Left ventricle myocardium inferior (tissue), 1 donor: ENCODE measurements at places on chromosomes 16 and 17. TPM values are rescaled to one million over a fixed set of nuclear protein-coding genes. Genes with fewer than 3 reads are reported as not detected.

DNA sequence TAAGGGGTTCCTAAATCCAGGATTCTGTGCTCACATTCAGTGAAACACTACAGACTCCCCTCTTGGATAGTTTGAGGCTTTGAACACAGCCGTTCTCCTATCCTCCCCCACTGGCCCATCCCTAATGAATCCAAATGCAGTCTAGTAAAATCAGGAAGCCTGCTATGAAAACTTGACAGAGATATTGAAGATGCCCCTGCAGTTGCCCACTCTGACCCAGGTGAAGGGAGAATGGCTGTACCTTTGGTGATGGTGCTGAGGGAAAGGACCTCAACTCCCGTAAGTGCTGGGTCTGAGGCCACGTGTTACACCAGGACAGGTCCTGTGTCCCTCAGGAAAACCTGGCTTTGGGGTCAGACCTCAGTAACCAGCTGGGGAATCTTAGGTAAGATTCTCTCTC lies 54.4 kb downstream of the SF3B3 start:
- DNase-seq, result no peak

- DNase-seq, result no peak
Observed at GRCh38 chr16:54418903-54419302, 132.3 kb upstream of the IRX3 start.

KRTAP9-6 gene
- total RNA-seq, result not detected

JPH3 gene
- 0.14 TPM for total RNA-seq

- DNase-seq, result no peak
Observed at GRCh38 chr16:48918520-48919258, 308.7 kb upstream of the N4BP1 start.

KRTAP1-1 gene
- total RNA-seq, result not detected

HCRT gene
- total RNA-seq, result not detected

TLCD3B gene
- total RNA-seq, result not detected

GRCh38 chr16:84726079-84726668 lies 26.4 kb downstream of the USP10 start:
- DNase-seq, result peak; percentile 92

- no peak for DNase-seq
Observed at GRCh38 chr16:53911513-53911912, 207.6 kb downstream of the FTO start.

DNA sequence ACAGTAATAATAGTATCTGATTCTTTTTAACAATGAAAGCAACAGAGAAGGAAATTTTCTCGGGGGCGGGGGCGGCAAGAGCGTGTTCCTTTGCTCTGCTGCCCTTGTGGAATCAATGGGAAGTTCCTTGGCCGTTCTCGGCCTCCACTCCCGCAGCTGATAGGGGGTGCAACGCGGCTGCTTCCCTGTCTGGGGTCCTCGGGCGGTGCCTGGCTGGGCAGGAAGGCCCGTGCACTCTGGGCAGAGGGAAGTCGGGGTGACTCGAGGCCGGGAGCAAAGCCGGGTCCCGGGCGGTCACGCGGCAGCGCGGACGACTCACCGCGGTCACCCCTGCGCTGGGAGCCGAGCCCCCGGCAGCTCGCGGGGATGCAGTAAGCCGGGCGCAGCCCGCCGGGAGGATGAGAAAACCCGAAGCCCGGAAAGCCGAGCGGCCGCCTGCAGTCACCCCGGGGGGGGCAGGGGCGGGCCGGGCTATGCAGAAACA lies 2.5 kb downstream of the TUBB3 start:
- no peak for DNase-seq

DNA sequence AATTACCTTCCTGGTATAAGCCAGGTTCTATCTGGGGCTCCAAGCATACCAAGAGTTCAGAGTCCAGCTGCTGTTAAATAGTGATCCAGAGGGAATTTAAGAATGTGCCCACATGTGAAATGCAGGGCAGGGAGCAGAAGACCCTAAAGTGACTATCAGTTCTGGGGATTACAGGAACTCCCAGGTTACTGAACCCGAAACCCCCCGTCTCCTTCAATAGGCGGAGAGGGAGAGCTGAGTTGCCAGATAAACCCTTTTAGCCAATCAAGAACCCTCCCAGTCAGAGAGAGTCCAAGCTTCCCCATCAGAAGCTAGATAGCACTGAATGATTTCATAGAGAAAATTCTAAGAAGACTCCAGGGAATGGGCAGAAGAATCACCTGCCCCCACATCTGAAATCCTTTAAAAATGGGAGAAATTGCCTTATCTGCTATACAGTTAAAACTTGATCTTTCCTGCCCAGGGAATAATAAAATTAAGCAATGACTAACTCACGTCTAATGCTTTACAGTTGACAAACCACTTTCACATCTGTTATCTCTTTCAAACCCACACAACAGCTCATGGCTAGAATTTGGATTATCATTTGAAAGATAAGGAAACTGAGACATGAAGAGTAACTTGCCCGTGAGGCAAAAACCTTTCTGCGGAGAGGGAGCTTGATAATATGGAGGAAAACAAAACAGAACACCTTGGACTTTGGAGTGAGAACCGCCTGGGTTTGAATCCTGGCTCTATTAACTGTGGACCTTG lies 10.2 kb downstream of the NOG start:
- DNase-seq, result no peak
